Endothelial cell of umbilical vein (primary cell): ENCODE measurements at places on chromosomes 1 and 21. TPM values are rescaled to one million over a fixed set of nuclear protein-coding genes. Genes with fewer than 3 reads are reported as not detected.

GRCh38 chr1:225026701-225027100 is 97.2 kb downstream of the DNAH14 start:
- DNase-seq: no peak

Gene GLIS1
- total RNA-seq: not detected in 2 replicates

GRCh38 chr1:92567211-92567868 is 80.6 kb upstream of the GFI1 start:
- DNase-seq: no peak

Gene ACTL8
- not detected in 2 replicates for total RNA-seq

Gene LCE2A
- total RNA-seq: not detected in 2 replicates

Gene LAMTOR2
- 77.7 and 80.3 TPM in 2 replicates for total RNA-seq

- DNase-seq: no peak
These were observed 33.8 kb downstream of the STIL start for GRCh38 chr1:47280142-47280541.

DNA sequence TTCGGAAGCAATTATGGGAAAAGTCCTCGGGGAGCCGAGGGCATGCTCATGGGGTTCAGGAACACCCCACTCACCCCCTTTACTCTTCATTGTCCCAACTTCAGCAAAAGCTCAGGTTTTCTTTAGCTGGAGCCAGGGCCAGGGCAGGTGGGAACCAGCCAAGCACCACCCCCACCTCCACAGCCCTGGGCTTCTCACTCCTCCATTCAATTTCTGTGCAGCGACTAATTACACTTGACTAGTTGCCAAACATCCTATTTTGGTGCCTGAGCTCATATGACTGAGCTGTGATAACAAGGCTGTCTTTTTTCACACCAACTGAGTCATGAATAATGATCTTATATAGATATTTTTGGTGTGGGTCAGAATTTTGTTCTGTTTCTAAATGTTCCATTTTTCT is 257.2 kb upstream of the AJAP1 start:
- no peak for DNase-seq

GRCh38 chr1:160575112-160575664 is 4.1 kb downstream of the CD84 start:
- DNase-seq: no peak

Gene ZC3H12A
- total RNA-seq: 6.3 and 7.5 TPM in 2 replicates

Gene MATN1
- 0.29 TPM in 1 of 2 replicates, not detected in the other for total RNA-seq
